ENCODE measurements at places on chromosomes 2 and 18.

- DNase-seq = no peak
These were observed 239.6 kb downstream of the BABAM2 start for GRCh38 chr2:28129955-28130695.

DNA sequence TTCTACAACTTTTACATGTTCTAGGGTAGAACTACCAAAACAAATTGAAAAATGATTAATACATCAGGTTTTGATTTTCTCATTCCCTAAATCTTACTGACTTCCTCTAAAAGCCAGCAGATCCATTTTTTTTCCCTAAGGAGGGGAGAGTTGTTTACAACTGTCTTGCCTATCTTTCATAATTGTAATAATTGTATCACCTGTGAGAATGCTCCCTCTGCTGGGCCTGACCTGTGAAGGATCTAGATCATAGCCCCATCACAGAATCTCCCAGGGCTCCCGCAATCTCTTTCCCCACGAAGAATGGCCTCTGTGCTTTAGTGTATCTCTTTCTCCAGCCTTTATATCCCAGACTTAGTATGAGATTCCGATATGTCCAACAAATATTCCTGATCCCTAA lies 9.1 kb downstream of the LOXL3 start:
- no peak for DNase-seq

- no peak for DNase-seq
These were observed 328.5 kb downstream of the AGPS start for GRCh38 chr2:177721087-177721486.

DNA sequence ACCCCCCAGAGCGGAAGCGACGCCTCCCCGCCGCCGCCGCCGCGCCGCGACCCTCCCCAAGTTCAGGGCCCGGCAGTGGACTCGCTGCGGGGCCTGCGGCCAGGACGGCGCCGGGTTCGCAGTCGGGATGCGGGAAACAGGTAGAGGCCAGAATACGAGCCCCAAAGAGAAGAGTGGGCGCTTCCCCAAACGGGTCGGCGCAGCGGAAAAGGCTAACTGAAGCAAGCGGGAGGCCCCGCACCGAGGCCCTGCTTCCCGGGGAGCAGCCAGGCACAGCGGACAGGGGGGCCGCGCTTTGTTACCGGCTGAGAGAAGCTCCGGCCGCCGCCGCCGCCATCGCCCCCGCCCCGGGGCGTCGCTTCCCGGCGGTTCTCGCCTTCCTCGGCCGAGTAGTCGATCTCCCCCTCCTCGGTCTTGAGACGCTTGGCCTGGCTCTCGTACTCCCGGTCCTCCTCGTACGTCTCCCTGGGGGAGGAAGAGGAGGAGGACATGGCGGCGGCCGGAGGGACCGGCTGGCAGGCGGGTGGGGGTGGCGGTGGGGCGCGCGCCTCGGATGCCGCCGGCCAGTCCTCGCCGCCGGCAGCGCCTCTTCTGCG lies 494 bp downstream of the HNRNPLL start:
- peak; percentile 76 for DNase-seq

- DNase-seq = no peak
These were observed 621.4 kb downstream of the NYAP2 start for GRCh38 chr2:226020956-226021355.

GRCh38 chr2:41068740-41069139 lies 616.9 kb upstream of the SLC8A1 start:
- no peak for DNase-seq

GRCh38 chr2:98787700-98788099 lies 56.8 kb upstream of the MGAT4A start:
- no peak for DNase-seq

DNA sequence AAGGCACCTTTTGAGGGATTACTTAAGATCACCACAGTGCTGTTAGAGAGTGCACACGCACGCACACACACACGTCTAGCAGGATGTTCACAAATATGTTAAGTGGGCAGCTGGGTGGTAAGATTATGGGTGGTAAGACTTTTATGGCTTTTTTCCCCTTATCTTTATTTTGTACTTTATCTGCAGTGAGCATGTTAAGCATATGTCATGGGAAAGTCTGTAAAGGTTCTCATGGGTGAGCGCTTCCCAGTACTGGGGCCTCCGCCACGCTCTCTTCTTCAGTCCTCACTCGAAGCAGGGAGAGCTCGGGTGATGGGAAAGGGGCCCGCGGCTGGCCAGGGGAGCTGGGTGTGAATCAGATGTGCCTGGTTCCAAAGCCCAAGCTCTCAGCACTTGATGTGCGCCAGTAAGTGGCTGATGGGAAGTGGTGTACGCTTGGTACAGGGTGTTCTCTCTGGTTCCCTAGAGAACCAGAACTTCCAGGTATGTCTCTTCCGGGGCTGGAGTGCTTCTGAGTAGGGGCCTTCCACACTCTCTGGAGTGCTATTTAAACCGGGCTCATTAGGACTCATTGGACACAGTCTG lies 83.9 kb upstream of the YWHAQ start:
- DNase-seq = no peak

- DNase-seq = no peak
These were observed 217.9 kb downstream of the VAPA start for GRCh38 chr18:10131460-10132395.

GRCh38 chr2:238425979-238426567 lies 654 bp upstream of the ASB1 start:
- DNase-seq = no peak

DNA sequence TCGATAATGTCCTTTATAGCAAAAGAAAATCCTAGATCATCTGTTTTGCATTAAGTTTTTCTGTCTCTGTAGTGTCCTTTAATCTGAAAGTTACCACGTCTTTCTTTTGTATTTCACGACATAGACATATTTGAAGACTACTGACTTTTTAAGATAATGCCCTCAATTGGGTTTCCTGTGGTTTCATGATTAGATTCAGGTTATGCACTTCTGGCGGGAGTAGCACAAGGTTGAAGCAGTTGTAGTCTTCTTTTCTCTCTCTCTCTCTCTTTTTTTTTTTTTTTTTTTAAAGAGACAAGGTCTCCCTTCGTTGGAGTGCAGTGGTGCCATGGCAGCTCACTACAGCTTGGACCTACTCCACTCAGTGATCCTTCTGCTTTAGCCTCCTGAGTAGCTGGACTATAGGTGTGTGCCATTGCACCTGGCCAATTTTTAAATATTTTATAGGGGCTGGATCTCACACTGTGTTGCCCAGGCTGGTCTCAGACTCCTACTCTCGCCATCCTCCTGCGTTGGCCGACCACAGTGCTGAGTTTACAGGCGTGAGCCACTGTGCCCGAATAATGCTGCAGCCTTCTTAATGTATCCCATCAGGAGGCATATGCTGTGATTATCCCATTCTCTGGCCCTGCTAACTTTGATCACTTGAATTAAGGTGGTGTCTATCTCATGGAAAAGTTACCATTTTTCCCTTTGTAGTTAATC lies 3.9 kb downstream of the INPP4A start:
- DNase-seq = no peak

GRCh38 chr2:134149904-134150303 lies 104.0 kb upstream of the MGAT5 start:
- DNase-seq = no peak

- no peak for DNase-seq
These were observed 334.1 kb upstream of the MYT1L start for GRCh38 chr2:2664989-2665833.

All from nucleus accumbens (tissue), 56 donors.